ENCODE measurements at places on chromosomes 5 and 9.

- DNase-seq, result no peak
Measured at GRCh38 chr5:180179442-180180420, 29.3 kb downstream of the RASGEF1C start.

DNA sequence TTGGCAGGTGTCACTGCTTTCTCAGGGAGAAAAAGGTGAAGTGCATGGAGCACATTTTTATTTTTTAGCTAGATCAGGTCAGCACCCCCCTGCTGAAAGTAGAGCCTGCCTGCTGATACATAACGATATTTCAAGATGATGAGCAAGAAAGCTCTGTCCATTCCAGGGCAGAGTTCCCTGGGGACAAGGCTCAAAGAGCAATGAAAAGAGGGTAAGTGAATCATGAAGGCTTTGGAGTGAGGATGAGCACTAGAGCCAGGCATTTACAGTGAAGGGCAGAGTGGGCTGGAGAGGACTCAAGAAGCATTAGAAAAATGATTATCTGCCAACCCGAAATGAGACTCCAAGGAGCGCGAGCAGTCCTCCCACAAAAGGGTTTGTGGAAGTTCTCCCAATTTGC, 345.7 kb downstream of the TLE4 start:
- DNase-seq, result no peak

GRCh38 chr9:114250235-114250568, 72.7 kb upstream of the ORM1 start:
- DNase-seq, result peak; percentile 88

DNA sequence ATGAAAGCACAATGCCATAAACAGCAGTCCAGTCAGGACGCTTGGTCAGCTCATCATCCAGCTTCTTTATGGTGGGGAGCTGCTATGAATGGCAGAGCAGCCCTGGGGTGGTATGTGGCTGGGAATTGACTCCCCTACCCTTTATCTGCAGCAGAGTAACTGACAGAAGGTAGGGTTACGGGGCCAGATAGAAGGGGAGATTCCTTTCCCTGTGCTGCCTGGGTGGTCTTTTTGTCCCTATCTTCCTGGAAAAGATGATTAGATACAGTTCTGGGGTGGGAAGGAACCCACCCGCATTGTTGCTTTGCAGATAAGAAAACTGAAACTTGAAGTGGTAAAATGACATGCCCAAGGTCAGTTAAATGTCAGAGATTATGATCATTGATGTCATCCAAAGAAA, 405.5 kb downstream of the ARHGEF28 start:
- DNase-seq, result no peak

DNA sequence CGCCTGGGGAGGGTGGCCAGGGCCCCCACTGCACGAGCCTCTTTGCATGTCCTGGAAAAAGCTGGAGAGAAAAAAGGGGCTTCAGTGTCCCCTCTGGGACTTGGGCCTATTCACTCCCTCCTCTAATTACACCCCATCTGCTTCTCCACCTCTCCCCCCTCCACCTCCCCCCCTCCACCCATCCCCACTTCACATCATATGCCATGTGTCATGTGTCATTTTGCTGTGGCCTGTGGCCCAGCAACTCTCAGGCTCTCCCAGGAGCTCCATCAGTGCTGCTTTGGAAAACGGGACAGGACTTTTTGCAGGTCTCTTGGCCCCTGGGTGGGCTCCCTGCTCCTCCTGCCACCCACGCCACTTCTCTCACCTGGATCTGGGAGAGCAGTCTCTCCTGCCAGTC, 68.7 kb downstream of the NTNG2 start:
- peak; percentile 39 for DNase-seq

DNA sequence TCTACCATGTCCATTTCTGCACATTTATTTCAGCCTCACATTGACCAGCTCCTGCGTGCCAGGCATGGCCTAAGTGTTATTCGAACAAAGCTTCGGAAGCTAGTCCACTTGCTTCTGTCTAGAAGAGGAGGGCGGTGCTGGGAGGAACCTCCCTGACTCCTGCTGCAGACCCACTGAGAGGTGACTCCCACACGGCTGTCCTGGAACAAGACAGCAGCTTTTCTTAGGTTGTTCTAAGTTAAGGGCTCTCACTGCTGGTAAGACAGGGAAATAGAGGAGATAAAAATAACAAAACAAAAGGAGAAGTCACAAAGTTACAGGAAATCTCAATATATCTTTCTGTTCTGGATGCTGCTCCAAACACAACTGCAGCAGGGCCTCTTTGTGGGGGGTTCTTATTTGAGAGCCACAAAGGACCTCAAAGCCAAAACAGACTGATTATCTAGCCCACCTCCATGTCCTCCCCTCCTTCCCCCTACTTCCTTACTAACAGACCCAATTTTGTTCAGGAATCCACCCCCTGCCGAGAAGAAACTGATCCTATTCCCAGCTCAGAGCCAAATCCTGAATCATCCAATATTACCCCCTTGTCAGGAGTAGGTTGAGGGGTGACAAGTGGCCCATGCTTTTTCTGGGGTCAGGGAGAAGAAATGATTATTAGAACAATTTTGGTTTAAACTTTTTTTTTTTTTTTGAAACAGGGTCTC, 28.4 kb upstream of the KCNIP1 start:
- no peak for DNase-seq

DNA sequence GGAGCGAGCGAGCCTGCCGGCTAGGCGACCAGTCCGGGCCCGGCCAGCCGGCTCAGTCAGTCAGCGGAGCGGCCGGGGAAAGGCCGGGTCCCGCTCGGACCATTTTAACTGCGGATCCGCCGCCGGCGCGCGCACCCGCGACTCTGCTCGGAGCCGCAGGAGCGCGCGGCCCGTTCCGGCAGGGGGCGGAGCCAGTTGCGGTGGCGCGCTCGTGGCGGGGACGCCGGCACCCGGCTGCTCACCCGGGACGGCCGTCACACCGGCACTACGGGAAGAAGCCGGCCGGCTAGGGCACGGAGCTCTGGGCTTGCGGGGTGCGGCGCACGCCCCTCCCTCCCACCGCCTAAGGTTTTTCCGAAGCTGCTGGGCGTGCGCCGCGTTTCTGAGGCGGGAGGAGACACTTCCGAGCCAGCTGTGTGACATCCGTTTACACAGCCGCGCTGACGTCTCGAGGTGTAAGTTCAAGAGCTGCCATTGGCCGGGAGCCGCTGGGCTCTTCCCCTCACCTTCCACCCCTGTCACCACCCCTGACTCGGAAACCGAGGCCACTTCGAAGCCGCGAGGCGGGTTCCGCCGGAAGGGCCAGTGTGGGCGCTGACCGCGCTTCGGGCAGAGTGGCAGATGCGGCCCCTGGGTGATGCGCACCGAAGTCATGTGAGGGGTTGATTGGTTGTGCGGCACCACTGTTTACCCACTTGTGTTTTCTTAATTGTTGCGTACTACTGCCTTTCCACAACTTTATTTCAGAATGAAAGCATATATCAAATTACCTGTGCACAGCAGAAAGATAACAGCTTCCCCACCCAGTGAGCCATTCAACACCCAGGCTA, at the start of gene FBXL17:
TSS of gene FBXL17 (minus strand) at position 145 of the 830 bp plus-strand sequence.
- peak; percentile 40 for DNase-seq

DNA sequence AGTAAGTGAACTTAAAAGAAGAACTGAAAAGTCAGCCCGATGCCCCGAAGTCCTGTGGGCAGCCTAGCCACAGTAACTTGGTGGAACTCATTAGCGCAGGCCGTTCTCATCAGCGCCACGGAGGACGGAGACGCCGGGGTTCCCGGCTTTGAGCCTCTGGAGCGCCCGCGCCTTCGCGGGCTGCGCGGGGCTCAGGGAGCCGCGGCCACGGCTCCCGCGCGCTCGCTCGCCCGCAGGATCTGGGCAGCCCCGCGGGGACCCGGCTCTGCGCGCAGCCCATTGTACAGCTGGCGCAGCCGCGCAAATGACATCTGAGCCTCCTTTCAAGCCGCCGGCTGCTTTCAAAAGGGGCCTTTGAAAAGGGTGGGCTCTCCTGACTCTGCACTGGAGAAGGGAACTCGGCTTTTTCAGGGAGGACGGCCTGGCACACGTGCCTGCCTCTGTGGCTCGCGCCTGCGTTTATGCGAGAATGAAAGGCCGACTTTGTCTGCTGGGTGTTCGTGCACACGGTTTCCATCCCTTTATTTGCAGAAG, 40.7 kb downstream of the TLR4 start:
- DNase-seq, result no peak

DNA sequence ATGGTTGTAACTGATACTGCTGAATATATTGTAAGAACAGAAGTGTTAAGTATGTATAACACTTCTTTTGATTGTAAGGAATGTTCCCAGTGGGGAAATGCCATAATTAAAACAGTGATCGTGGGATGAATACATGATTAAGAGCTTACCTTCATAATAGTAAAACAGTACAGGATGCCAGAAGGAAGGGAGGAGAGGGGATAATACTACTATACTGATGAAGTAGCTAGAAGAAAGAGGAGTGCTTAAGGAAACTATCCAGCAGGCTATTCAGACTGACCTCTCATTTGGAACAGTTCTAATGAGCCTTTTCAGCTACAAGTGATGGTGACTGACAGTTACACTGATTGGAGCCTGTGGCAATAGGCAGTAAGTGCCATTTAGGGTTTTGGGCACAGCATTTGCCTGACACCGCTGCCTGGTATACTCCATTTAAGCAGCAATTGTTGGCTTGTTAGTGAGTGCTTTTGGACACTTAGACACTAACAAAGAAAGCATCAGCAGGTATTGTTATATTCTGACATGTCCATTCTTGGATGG, 33.8 kb upstream of the KDM4C start:
- no peak for DNase-seq

GRCh38 chr5:35365758-35366157, 135.5 kb upstream of the PRLR start:
- DNase-seq, result no peak
